ENCODE measurements at places on chromosomes 5 and 9.

GRCh38 chr5:40355846-40356245 is 323.9 kb upstream of the PTGER4 start:
- no peak for DNase-seq

- no peak for DNase-seq
These were observed 62.1 kb downstream of the ZSWIM6 start for GRCh38 chr5:61394078-61394704.

- no peak for DNase-seq
These were observed 20.8 kb upstream of the TCERG1 start for GRCh38 chr5:146426305-146426704.

GRCh38 chr5:35656721-35657120 is 39.1 kb downstream of the SPEF2 start:
- DNase-seq, result no peak

DNA sequence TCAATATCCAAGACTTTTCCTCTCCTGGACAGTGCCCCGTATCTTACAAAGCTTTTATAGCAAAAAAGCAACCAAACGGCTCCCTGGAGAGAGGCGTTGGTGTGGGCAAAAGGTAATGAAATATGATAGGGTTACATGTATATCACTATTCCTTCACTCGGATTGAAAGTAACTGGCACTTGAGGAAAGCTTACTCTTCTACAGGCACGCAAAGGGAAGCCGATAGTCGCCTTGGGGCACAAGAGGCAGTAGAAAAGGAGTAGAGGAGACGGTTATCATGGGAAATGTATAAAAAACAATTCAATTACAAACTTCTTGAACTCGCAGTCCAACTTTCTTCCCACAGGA is 1.1 kb downstream of the DIAPH1 start:
- DNase-seq, result no peak

GRCh38 chr5:102249381-102249780 is 46.7 kb downstream of the SLCO4C1 start:
- DNase-seq, result no peak

GRCh38 chr9:93299418-93300174 is 115.7 kb downstream of the WNK2 start:
- no peak for DNase-seq
